ENCODE measurements at places on chromosomes 2 and 18.

GRCh38 chr2:125037135-125037653 lies 1012.1 kb downstream of the CNTNAP5 start:
- DNase-seq, result no peak

DNA sequence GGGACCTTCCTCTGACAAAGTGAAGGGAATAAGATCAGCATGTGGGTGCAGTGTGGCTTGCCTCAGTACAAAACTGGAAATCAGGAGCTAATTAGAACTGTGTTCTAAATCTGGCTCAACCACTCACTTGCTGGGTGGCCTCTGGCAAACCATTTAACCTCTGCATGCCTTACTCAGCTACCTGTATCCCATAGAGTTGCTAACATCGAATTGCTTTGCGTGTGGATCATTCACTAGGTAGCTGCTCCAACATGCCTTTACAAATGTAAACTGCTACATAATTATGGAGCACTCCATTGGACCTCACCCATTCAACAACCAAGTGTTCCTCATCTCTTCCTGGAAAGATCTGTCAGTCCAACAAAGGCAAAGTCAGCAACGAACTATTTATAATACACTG lies 19.0 kb downstream of the PLEKHM3 start:
- no peak for DNase-seq

GRCh38 chr2:19580264-19580663 lies 221.8 kb upstream of the OSR1 start:
- no peak for DNase-seq

DNA sequence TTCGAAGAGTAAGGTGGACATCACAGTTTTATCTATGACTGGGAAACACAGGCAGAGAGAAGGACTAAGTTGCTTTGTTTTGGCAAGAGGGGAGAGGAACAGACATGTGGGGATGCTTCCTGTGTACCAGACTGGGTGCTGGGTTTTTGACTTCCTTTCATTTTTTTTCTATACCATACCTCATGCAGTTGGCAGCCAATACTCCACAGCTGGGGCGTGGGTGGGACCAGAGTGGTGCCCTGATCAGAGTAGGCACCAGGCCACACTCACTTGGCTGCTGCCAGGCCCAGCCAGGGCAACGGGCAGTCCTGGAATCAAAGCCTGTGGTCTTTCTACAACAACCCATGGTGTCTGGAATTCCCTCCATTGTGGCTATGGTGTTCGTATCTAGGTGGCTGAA lies 45.2 kb downstream of the SH3RF3 start:
- no peak for DNase-seq

DNA sequence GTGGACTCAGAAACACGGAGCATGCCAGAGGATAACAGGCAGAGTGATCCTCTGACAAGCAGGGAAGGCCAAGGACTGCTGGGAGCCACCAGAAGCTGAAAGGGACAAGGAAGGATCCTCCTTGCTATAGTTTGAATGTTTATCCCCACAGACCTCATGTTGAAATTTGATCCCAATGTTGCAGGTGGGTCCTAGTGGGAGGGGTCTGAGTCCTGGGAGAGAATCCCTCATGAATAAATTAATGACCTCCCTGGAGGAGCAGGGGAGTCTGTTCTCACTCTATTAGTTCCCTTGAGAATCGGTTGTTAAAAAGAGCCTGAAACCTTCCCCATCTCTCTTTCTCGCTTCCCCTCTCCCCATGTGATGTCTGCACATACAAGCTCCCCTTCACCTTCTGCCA lies 124.4 kb downstream of the FBXO15 start:
- DNase-seq, result no peak

DNA sequence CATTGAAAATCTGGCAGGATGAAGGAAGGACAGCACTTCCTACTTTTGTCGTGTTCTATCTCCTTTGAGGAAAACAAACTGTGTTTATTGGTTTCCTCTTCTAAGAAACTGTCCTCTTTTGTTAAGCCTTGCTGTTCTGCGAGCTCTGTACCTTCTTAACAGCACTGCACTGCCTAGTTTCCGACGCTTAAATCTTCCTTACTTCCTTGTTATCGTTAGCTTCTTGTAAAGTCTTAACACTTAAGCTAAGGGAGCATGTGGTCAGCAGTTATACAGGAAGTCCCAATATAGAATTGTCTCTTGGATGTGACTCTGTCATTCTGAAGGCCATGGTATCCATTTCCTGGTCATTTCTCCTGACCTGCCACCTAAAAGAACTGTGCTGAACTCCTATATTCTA lies 552.8 kb upstream of the NRP2 start:
- no peak for DNase-seq

- no peak for DNase-seq
These were observed 40.2 kb upstream of the VRK2 start for GRCh38 chr2:58006256-58006951.

DNA sequence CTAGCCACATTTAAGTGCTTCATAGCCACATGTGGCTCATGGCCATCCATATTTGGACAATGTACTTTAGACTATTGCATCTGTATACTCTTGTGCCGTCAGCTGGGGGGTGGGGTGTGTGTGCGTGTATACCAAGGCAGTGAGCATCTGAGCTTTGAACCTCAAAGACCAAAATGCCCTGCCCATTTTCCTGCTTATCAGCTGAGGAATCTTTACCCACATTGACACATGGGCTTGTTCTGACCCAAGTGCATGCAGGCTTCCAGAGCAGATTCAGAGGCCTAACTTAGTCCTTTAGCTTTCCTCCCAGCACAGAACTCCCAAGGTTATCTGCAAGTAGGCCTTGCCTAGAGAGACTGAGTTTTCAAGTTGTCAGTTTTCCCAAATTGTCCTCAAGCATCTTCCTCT lies 11.1 kb upstream of the MOCOS start:
- DNase-seq, result no peak

DNA sequence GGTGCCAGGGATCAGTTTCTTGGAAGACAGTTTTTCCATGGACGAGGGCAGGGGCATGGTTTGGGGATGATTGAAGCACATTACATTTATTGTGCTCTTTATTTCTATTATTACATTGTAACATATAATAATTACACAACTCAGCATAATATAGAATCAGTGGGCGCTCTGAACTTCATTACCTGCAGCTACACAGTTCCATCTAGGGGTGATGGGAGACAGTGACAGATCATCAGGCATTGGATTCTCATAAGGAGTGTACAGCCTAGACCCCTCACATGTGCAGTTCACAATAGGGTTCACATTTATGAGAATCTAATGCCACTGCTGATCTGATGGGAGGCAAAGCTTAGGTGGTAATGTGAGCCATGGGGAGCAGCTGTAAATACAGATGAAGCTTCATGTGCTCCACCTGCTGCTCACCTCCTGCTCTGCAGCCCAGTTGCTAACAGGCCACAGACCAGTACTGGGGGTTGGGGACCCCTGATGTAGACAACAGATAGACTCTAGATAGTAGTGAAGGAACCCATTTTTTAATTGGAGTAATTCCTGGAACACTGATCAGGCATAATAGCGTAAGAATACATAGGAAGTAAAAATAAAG lies 41.5 kb upstream of the MC4R start:
- DNase-seq, result no peak

- DNase-seq, result no peak
These were observed 24.8 kb upstream of the HNRNPA3 start for GRCh38 chr2:177187631-177188312.

DNA sequence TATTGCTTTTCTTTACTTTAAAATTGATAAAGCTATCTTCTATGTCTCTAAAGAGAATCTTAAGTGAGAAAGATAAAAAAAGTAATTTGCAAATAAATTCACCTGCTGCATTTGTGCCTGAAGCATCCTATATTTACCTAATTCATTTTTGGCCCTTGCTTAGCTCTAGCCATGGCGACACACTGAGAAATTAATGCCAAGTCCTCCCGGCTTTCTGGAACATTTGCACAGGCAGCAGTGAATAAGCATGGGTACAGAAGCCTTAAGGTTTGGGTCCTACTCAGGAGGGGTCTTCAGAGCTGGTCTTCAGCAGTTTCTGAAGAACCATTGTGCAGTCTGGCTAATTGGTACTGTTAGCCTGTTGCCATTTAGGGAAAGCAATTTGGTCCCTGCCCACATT lies 73.9 kb upstream of the ZEB2 start:
- DNase-seq, result no peak

DNA sequence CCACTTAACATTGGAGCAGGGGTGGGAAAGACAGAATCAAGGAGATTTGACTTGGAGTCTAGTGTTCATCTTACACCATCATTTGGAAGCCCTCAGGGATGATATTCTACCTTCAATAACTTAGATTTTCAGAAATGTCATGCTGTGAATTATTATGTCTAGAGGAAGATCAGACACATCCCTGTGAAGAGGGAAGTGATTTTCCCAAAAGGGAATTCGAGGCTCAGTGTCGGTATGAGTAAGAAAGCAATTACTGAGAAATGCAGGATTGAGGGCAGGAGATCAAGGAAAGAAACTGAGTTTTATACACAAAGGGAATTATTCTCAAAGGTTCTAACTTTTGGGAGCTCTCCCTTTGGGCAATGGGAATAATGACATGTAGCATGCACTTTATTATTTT lies 25.6 kb upstream of the ATIC start:
- DNase-seq, result no peak

DNA sequence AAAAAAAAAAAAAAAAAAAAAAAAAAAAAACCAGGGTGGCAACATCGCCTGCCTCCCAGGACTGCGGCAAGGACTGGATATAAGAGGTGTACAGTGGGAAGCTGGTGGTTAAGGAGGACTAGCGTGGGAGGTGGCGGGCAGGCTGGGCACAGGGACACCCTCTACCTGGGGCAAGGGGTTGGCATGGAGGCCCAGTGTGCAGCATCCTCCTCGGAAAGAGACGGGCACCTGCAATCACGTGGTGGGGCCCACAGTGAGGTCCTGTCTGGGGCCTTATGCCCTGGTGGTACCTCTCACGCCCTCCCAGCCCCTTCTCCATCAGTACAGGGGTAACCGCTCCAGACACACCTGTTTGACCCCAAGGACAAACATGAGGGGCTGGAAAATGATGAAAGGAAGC lies 27.9 kb downstream of the PXDN start:
- no peak for DNase-seq

GRCh38 chr2:110853516-110853915 lies 121.1 kb downstream of the ACOXL start:
- no peak for DNase-seq

GRCh38 chr18:34283506-34283905 lies 58.8 kb upstream of the NOL4 start:
- DNase-seq, result no peak

DNA sequence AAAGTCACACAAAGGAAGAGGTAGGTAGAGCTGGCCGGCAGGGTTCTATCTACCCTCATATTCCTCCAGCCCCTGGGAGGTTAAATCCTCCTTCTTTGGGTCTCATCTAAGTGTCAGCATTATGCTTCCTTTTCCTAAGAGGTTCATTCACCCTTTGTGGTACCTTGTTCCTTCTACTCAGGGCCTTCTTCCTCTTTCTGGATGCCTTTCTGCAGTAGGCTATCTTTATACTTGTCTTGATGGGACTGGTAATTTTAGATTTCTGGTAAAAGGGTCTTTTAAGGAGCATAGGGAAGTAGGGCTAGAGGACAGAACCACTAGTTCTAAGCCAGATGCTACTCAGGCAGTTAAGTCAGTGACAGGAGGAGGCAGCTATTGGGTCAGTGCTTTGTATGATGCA lies 13.7 kb upstream of the TNP1 start:
- no peak for DNase-seq

DNA sequence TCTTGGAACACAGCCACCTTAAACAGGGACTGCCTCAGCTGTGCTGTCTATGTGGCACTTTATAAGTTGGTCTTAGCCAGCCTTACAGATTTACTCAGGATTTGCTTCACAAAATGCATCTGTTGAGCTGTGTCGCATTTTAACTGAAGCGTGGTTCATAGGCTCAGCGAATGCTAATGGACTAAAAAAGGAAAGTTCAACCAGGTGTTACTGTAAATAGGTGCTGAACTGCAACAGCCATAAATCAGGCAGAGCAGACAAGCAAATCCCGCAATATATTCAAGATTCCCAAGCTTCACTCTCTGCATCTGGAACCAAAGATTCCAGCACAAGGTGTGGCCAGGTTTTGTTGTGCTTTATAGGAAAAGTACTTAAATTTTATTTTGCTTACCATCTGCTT lies 130.0 kb downstream of the EPHA4 start:
- no peak for DNase-seq

- DNase-seq, result no peak
These were observed 1.0 kb downstream of the DNPEP start for GRCh38 chr2:219386532-219387280.

GRCh38 chr2:30768036-30768686 lies 39.1 kb downstream of the CAPN13 start:
- no peak for DNase-seq

DNA sequence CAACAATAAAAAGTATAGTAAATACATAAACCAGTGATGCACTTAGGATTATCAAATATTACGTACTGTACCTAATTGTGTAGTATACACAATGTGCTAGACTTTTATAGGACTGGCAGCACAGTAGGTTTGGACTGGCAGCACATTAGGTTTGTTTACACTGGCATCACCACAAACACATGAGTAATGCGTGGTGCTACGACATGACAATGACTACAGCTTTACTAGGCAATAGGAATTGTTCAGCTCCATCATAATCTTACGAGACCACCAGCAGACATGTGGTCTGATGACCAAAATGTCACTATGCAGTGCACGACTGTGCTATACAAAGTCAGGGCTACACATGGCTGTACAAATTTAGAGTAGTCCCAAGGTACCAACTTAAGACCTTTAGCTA lies 2.3 kb downstream of the MBOAT2 start:
- no peak for DNase-seq

- DNase-seq, result no peak
These were observed 61.3 kb downstream of the UGP2 start for GRCh38 chr2:63903003-63903402.

DNA sequence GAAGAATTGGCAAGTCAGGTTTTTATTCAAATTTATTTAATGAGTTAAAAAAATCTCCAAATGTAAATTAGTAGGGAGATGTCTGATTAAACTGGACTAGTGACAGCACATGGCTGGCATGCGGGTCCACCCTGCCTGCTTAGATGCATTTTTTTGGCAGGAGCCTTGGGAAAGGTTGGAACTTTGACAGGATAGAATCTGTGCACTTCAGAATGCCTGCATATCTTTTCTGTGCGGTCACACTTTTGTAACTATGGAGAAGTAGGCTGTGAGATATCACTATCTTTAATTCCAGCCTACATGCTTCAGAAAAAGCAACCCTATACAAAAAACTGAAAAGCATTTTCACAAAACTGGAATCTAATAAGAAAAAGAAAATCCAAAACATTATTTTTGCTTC lies 317.8 kb downstream of the MBD2 start:
- DNase-seq, result no peak

DNA sequence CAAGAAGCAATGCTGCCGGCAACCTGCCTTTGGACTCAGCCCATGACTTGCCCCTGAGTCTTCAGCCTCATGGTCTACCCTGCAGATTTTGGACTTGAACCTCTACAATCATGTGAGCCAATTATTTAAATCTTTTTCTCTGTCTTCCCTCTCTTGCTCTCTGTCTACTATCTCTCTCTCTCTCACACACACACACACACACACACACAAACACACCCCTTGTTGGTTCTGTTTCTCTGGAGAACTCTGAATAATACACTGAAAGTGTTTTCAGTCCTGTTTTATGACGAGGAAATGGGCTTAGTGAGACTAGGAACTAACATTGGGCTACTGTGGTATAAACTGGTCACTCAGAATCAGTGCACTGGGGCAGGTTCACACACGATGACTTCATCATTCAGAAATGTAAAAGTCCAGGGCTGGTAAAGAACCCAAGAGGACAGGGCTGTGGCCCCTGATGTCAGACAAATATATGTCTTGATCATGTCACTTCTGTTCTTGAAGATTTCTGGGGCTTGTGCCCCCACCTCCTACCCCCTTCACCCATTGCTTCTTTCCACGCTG lies 266.1 kb upstream of the SIX2 start:
- no peak for DNase-seq
